ENCODE measurements at places on chromosomes 2 and 18.

- no peak for DNase-seq
Observed at GRCh38 chr2:21453723-21454450, 330.1 kb downstream of the TDRD15 start.

DNA sequence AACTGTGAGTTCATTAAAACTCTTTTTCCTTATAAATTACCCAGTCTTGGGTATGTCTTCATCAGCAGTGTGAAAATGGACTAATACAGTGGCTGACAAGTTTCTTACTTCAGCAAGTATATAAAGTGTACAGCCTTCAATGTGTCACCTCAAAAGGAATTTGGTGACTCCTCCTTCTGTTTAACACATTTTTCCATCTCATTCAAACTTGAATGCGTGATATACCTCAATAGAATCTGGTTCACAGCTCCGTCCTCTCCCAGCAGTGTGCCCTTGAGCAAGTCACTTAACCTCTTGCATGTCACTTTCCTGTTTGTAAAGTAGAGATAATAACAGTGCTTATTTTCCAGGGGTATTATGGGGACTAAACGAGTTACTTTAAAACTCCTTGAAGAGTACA, 159.6 kb downstream of the CCBE1 start:
- DNase-seq: no peak

- DNase-seq: no peak
Observed at GRCh38 chr2:172437419-172438341, 10.3 kb downstream of the ITGA6 start.

DNA sequence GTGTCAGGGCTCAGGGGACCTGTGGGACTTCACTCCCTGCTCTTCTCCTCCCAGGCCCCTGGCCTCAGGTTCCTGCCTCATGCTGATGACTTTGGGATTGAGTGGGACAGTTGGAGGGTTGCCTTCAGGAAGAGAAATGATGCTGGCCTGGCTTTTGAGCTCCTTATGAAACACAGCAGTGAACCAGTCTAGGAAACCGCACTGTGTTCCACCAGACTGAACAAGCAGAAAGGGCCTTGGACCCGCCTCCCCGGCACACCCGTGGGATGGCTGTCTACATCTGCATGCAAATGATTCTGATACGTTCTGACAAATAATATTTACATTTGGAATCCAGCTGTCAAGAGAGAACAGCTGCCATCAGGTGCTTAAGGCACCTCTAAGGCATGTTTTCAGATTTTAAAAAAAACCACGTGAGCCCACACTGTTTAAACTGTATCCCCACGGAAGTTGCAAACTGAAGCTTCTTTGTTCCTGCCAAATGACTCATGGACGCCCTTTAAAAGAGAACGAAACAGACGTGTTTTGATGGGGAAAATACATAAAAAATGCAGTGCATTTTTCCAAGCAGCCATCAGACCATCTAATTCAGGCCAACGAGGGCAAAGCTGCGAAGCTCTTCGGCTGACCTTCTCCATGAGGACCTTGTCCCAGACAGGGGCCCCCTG, 27.6 kb upstream of the ASAP2 start:
- no peak for DNase-seq

- DNase-seq: no peak
Observed at GRCh38 chr18:61470031-61470674, 136.9 kb downstream of the CDH20 start.

DNA sequence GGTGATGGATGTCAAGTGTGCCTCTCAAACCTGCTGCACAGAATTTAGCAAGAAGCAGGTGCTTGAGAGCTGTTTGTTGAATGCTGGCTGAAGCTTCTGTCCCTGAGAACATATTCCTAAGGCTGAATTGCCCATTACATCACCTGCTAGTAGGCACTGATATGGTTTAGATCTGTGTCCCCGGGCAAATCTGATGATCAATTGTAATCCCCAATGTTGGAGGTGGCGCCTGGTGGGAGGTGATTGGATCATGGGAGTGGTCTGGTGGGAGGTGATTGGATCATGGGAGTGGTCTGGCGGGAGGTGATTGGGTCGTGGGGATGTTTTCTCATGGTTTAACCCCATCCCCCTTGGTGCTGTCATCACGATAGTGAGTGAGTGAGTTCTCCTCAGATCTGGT, 128.0 kb downstream of the HRH4 start:
- no peak for DNase-seq

DNA sequence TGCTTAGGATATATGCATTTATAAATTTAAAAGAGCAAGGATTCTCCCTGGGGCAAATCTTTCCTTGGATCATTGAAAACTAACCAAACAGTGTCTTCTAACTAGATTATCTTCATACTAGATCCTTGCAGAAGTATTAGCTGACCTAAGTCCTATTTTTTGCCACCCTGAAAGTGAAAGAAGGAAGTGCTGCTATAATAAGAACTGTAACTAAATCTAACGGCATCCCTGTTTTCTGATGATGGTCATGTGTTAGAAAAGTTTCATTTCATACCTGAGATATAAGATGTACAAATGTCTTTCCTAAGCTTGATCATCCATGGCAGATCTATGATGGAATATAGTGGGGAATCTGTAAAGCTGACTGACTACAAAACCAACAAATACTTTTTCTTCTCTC, 102.7 kb downstream of the MAP2 start:
- DNase-seq: no peak

- DNase-seq: no peak
Observed at GRCh38 chr2:237724811-237725478, 73.6 kb upstream of the RBM44 start.

DNA sequence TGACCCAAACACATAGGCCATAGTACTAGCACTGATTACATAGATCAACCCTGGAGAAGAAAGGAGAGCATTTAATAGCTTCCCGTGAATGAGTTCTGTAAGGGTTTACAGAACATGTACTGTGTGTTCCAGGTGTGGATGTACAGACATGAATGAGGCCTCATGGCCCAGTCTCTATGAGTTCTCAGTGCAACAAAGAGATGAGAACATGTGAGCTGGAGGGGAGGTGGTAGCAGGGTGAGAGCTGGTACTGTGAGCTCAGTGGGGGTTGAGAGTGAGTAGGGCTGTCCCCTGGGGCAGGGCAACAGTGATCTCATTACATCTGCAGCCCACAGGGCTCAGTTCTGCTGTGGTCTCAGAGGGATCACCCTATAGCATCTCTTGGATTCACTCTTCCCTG, 42.6 kb upstream of the SPRED2 start:
- no peak for DNase-seq

GRCh38 chr2:28088970-28089369, 198.4 kb downstream of the BABAM2 start:
- DNase-seq: no peak

DNA sequence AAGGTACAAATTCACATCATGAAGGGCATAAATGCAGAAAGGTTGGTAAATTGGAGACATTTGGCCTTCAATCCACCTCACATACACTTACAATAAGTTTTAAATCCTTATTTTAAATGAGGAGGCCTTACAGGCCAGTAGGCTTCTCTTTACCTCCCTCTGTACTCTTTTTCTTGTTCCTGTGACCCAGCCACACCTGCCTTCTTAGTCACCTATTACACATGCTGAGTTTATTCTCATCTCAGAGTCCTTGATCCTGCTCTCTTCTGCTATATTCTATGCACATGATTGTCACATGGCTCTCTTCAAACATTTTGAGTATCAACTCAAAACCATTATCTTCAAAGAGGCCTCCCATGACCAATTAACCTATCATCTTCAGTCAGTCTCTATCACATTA, 491.5 kb downstream of the SATB2 start:
- DNase-seq: no peak

GRCh38 chr18:26621161-26622026, 73.0 kb upstream of the KCTD1 start:
- no peak for DNase-seq

GRCh38 chr2:126801473-126801872, 97.2 kb upstream of the TEX51 start:
- DNase-seq: no peak

DNA sequence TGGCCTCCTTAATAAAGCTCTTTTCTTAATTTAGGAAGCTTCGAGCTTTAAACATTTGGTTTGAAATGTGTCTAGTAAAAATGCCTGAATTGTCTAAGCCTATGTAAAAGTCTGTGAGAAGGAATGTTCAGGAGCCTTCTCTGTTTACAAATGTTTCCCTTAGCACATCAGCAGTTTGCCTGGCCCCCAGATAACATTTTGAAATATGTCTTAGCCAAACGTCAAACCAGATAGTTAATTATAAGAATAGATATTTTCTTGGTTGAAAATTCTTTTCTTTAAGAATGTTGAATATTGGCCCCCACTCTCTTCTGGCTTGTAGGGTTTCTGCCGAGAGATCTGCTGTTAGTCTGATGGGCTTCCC, 498.6 kb downstream of the CCDC85A start:
- DNase-seq: no peak

DNA sequence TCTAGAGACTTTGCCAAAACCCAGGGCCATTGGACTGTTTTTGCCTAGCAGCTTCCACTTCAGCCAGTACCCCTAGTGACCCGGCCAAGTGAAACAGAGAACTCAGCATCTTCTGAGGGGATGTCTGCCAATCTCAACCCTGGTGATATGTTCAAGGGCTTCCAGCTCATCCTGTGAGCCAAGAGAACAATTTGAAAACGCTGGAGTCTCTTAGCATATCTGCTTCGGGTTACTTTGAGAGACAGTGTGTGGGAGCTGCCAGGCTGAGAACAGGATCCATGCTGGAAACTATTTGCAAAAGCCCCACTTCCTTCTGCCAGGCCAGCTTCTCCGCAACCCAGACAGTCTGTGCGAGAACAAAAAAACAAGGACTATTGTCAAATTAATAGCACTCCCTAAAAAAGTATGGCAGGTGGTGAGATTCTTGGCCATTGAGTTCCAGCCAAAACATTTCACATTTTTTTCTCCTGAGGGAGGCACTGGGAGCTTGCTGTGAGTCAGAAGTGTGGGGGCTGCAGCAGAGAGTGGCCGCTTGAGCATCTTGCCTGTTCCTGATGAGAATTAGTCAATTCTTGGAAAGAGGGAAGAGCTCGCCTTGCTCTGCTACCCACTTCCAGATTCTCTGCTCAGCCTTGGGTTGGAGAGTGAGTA, 395.6 kb upstream of the TRIB2 start:
- no peak for DNase-seq

DNA sequence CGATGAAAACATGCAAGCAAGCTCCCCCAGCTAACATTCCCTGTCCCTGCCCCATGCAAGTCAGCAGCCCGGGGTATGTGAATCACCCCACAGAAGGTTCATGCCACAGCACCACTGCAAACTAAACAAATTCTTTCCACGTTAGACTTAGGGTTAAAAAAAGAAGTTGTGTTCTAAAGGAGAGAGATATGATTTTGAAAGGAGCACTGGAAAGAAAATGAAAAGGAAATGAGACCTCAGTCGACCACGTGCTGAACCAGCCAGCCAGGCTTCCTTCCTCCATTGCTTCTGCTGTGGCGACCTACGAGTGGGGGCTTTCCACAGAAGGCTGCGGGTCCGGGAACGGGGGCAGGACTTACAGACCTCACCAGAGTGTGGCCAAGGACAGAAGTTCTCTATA, 52.0 kb downstream of the ARL4C start:
- peak; percentile 37 for DNase-seq

GRCh38 chr2:148614322-148615049, 30.1 kb upstream of the EPC2 start:
- no peak for DNase-seq

GRCh38 chr2:157421331-157421944, 22.5 kb downstream of the CYTIP start:
- DNase-seq: no peak

- DNase-seq: no peak
Observed at GRCh38 chr2:68290901-68291300, 28.8 kb downstream of the CNRIP1 start.

All from activated gamma-delta T cell treated with Interleukin-2 at 50 U/mL for 16 hours (primary cell).